Caudate nucleus (tissue), 63 donors: ENCODE measurements at places on chromosomes 6 and 20.

- DNase-seq: no peak
Measured at GRCh38 chr6:105077596-105078385, 102.0 kb downstream of the POPDC3 start.

GRCh38 chr6:66964216-66964615 is 1257.2 kb upstream of the EYS start:
- DNase-seq: no peak

- DNase-seq: no peak
Measured at GRCh38 chr6:125512621-125513020, 210.9 kb upstream of the HDDC2 start.

- DNase-seq: no peak
Measured at GRCh38 chr6:103617642-103618041, 1242.1 kb downstream of the HACE1 start.

DNA sequence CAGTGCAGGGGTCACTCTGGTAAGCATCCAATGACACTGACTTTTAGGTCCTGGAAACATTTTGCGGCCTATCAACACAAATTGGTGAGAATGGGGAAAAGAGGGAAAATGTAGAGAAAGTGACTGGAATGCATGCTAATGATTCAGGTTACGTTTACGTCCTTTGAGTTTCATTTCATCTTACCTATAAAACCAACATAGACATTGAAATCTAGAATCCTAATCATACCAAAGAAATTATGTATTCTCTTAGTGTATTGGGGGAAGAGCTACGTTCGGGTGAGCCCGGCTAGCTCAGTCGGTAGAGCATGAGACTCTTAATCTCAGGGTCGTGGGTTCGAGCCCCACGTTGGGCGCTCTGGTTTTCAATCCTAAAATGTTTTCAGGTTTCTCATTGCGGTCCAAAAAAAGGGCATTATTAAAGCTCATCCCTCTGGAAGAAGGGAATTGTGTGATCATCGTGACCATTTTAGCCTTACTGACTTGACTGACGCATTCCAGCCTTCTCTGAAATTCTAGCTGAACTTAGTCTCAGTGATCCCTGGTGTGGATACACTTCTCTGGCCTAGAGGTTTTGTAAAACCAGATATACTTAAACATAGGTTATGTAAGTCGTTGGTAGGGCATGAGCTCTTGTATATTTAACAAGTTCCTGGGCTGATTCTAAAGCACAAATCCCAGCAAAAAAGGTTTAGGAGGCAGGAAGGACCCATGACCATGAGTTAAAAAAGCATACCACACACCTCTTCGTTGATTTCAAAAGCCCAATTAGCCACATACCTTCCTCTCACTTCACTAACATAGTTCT is 18.3 kb downstream of the HMGN4 start:
- DNase-seq: no peak

DNA sequence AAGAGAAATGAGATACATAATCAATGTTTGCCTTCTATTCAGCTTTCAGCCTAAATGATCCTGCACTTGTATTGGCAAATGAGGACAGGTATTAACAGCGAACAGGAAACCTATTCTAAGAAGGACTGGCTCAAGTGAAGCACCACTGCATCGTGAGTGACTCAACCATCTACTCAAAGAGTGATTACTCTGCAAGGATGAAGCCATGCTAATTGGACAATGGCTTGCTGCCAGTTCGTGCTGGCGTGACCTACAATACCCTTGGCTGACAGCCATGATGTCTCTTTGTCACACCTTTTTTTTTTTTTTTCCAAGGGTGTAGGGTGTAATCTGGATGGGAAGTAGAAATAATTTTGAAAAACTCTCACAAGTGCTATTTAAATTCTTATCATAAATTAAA is 104.9 kb downstream of the GJA10 start:
- no peak for DNase-seq

DNA sequence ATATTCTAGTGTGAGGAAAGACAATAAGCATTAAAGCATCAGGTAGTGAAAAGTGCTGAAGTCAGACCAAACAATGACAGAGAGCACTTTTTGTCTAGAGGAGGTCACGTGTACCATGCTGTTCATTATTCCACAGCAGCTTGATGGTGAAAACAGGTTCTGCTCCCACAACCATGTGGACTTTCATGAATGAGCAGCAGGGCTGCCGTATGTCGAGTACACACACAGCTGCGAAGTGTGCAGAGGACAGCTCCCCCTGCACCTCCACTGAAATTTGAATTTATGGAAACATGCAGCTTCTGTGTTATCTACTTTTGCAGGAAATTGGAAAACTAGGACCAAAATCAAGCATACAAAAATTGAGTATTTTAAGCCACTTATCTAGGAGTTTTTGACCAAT is 85.3 kb downstream of the MAP7 start:
- no peak for DNase-seq

DNA sequence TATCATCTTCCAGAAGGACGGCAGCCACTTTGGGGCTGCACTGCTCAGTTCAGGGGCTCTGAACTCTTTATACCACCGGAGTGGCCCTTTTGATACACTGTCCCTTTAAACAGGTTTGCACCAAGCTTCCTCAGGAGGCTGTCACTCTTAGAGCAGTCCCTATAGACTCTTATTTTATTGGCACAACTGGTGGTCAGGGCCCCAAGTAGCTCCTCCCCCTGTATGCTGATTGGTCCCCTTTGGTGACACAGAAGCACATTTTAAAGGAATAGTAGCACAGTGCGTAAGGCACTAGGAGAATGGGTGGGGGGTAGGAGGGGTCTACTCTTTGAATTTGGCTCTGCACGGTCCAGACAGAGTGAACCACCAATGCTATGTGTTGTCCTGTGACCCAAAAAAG is 122.6 kb upstream of the MLN start:
- no peak for DNase-seq

DNA sequence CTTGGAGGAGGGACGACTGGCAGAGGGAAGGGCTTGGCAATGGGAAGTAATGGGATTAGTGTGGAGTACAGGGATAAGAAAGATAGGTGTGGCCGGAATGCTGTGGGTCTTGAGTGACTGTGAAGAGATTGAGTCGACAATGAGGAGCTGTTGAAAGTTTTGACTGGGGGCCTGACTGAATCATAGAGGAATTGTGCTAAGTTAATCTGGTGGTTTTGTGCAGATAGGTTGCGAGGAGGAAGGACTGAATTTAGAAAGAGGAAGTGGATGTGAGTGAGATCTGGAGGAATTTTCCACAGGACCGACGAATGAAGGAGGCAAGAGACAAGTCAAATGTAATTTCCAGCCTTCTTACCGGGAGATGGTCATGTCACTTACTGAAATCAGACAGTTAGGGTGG is 143.9 kb upstream of the RALGAPA2 start:
- no peak for DNase-seq

DNA sequence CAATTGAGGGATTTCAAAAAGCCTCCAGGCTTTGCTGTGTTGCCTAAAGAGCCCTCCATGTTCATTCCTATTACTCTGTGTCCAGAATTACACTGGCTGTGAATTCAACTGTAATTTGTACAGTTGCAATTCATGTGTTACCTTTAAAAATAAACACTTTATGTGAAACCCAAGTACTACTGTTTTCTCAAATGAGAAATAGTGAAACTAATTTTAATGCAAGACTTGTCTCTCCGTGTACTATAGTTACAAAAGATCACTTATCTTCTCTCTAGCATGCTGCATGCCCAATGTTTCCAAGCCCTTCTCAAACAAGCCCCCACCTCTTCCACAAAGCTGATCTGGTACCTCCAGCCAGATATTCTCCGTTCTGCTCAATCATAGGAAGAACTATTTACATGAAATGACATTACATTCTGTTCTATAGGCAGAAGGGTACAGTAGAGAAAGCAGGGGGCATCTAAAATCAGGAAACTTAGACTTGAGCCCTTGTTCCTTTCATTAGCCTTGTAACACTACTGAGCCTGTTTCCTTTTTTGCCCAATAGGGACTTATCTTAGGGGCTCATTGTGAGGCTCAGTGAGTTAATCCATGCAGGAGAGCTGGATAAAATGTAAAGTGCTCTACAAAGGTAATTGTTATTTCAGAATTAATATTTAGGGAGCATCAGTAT is 12.3 kb upstream of the COL9A1 start:
- DNase-seq: no peak

GRCh38 chr6:165487950-165488349 is 175.1 kb downstream of the PDE10A start:
- DNase-seq: no peak

DNA sequence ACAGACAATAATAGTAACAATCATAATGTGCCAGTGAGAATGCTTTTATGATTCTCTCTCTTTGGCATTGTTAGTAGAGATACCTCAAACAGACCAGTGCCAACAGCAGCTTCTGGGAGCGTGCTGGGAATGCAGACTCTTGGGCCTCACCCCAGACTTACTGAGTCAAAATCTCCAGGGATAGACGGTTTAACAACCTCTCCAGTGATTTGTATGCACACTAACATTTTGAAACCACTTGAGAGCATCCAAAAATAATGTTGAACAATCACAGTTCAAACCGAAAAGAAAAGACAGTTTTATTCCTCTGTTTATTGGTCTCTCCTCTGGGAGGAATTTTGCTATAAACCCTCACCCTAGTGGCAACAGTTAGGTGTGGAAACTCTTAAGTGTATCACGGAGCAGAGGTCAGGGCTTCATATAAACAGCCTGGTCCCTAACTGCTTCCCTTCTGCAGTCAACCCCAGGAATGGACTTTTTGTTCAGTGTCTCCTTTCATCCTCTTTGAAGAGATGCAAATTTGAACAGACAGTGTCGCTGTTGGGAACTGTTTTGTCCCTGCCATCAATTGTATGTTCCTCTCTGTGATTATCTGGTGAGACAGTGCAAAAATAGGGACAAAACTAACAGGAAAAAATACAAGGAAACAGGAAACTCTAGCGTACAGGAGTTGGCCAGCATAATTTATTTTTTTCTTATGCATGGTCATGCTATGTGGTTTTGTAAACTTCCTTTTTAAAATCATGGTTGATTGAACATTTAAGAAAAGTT is 162.4 kb upstream of the BTBD3 start:
- no peak for DNase-seq

- DNase-seq: no peak
Measured at GRCh38 chr6:161228921-161229591, 44.8 kb downstream of the AGPAT4 start.

DNA sequence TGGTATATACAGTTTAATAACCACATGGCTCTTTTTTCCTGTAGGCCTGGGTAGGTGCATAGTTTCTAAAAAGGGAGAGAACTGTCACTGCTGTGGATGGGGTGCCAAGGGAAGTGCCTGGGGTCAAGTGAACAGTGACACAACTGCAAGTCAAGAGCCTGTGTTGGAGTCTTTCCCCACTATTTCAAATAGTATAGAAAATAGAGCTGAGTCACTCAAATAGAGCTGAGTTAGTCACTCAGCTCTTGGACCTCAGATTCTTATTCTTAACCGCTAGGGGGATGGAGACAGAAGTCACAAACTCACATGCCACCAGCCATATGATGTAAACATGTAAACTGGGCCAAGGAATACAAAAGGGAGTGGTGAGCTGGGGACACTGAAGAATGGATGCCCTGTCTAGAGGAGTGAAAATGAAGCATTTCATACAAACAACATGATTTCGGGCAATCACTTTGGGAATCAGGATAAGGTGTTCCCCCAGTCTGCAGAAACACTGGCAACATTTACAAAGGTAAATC is 2.1 kb downstream of the NQO2 start:
- no peak for DNase-seq

DNA sequence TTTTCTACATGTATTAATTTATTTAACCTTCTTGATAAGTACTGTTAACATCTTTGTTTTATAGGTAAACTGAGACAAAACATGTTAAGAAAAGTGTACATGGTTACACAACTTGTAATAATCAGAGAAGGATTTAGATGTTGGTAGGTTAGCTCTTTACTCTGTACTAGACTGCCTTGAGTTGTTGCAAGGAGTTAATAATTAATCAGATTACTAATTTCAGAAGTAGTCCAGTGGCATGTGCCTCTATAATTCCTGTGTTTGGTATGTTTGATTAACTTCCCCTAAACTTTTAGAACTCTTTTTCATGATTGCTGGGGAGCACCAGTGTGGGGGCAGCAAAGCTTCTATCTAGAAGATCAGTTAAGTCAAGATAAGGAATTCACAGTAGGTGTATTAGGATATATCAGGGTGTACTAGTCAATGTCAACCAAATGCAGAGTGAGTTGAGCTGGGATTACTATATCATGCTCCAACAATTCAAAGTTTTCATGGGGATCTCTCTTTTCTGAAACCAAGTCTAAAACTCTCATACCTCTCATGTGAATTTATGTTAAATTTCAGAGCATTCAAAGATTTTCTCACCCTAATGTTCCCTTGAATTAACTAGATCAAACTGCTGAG is 129.7 kb upstream of the AHI1 start:
- no peak for DNase-seq

DNA sequence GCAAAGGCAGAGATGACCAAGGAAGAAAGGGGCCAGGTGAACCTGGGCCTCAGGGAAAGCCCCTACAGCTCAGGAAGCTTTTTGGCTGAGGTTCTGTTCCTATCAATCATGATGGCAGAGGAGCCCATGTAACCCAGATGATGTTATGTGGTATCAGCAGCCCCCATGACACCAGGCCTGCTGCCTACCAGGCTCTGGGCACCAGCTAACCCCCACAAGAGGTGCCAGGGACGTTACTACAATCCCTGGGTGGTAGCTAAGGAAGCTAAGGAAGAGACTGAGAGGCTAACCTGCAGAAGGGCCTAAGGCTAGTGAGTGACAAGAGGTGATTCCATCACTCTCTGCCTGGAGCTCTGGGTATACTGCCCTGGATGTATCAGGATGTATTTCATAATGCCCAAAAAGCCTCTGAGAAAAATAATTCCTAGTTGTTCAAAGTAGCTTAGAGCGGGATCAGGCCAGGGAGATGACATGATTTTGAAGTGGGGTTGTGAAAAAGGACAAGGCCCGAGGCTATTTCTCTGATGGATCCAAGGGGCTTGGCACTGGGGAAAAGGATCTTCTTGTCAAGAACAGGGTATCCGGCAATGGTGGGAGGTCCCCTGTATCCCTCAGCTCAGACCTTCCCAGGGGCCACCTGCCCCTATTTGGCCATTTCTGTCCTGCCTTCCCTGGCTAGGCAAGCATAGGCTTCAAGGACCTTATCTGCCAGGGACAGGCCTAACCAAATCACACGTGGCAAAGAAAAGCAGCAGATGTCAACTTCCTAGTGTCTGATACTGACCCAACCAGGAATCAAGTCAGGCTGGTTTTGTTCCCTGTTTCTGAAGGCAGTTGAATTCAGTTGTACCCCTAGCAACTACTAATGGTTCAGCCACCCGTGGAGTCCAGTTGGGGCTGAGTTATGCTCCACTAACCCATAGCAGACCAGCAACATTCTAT is 41.3 kb downstream of the PANK2 start:
- DNase-seq: no peak

DNA sequence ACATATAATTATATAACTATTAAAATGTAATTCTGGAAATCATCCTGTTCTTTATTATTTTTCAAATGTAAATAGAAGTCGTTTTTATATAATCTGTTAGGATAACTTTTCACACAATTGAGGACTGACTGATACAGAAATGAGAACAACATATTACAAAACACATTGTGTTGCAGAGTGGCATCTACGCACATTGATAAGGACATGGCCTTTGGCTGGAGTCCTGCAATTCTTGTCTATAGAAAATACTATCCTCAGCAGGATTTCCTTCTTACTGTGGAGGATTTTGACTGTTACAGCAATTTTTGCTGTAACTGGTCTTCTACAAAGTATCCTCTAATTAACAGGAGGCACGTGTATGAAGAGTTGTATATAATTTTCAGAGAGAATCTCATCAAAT is 19.8 kb downstream of the SH3BGRL2 start:
- DNase-seq: no peak
